ENCODE measurements at places on chromosomes 3 and 15.

- DNase-seq = no peak
These were observed 24.4 kb upstream of the COPG1 start for GRCh38 chr3:129224984-129225393.

DNA sequence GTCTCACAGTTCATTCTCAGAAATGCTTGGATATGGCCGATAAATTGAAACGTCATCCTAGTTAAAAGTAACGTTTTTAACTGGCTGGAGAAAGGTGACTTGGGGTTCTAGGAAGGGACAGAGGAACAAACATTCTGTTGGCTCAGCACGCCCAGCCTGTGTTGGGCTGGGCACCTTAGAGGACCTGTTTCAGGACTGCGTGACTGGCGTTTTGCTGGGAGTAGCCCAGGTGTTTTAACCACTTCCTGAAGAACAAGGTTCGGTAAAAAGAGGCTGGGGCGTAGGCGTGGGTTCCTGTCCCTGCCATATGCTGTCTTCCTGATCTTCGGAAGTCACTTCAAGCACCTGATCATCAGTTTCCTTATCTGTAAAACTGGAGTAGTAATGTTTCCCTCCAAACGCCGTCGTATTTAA lies 1.1 kb upstream of the TLNRD1 start:
- no peak for DNase-seq

DNA sequence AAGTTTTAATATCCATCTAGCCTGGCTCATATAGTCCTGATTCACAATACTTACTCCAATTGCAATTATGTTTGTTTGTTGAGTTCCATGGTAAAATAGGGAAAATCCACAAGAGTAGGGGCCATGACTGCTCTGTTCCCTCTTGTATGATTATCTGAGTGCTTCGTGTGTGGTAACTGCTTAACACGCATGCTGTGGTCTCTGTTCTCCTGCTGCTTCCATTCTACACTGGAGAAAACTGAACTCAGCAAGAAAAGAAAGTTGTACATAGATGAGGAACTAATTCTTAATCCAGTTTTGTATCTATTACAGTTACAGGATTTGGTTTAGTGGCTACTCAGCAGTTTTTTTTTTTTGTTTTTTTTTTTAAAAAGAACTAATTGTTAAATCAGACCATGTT lies 223.0 kb upstream of the SATB1 start:
- no peak for DNase-seq

DNA sequence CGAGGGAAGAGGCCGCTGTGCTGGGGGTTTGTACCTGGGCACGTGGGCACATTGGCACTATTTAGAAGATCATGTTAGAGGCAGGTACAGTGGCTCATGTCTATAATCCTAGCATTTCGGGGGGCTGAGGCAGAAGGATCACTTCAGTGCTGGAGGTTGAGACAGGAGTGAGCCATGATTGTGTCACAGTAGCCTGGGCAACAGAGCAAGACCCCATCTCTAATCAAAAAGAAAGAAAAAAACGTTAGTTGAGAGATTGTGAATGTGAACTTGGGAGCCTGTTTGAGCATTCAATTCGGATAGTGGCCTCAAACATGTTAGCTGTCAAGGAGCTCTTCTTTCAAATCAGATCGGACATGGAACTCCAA lies 36.6 kb downstream of the IDH2 start:
- DNase-seq = no peak

DNA sequence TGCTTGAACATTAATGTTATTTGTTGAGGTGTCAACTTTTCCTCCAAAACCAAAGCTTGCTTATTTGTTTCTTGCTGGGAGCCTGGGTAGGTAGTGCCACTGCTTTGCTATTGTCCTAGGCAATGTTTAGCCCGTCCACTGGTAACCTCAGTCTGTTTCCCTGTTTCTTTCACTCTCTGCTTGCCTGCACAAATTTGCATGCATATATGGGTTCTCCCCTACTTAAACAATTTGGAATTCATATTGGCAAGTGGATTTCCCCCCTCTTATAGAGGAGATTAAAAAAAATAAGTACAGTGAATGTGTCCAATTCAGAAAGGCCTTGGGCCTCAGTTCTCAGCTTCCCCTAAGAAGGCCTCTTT lies 45.0 kb upstream of the BOC start:
- DNase-seq = no peak

DNA sequence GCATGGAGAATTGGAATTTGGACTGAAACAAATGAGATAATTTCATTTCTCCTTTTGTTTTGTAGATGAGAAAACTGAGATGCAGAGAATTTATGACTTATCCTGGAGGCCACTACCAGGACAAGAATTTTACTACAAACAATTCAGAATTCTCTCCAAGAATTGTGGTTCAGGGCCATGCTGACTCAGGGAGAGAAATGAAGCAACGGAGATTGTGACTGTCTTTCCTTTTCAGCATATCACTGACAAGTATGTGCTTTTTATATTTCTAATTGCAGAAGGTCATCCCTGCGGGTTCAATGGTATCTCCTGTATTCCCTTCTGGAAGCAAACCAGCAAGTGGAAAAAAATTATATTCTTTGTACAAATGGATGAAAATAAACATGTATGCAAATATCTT lies 170.8 kb upstream of the MITF start:
- DNase-seq = no peak

GRCh38 chr3:124577494-124578167 lies 152.6 kb upstream of the UMPS start:
- no peak for DNase-seq

DNA sequence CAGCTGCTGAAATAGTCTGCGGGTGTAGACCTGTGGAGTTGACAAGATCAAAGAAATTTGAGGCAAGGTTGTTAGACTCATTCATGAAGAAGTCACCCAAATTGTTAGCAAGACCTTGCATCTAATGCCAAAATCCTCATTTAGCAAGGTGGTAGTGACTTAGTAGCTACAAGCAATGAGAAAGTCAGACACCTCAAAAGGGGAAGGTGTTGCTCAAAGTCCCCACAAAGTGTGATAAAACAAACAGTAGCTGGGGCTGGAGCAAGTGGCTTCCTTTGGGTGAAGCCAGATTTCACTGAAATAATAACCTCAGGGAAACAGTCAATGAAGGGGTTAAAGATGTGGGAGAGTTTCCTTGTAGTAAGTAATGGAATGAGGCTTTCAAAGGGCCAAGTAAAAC lies 44.9 kb downstream of the CD86 start:
- DNase-seq = no peak

- DNase-seq = no peak
These were observed 4.3 kb downstream of the TNIK start for GRCh38 chr3:171455603-171456550.

DNA sequence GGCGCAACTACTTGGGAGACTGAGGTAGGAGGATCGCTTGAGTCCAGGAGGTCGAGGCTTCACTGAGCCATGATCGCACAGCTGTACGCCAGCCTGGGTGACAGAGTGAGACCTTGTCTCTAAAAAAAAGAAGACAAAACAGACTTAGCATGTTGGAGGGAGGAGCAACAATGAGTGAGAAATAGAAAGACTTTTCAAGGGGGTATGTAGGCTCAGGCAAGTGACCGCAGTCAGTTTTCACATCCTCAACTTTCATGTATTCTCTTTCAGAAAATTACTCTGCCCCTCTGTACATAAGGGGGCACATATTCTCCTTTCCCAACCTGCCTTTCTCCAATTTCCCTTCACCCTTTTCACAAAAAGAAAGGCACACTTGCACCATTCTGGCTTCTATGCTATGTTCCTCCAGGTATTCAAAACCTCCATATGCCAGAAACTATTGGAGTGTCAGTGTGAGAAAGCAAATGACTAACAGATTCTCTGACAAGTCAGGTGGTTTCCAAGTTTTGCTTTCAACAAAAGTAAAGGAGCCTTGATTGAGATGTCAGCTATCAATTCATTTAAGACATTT lies 7.6 kb downstream of the NSUN3 start:
- DNase-seq = no peak

DNA sequence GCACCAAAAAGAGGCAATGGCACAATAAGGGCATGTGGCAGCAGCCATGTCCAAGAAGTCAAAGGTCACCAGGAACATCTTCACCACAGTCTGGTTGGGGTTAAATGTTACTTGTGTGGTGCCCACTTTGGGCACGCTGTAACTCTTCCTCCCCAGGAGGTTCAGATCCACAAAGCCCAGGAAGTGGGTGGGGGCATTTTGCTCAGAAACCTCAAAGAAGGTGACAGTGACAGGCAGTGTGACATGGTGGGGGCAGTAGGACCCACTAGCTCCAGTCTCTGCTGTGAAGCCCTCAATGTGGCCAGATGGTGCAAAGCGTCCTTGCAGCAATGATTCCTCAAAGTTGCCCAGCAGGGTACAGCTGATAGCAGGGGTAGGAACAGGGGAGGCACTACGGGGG lies 5.8 kb downstream of the ZNF80 start:
- no peak for DNase-seq

GRCh38 chr15:58380280-58380945 lies 51.4 kb upstream of the LIPC start:
- no peak for DNase-seq
